ENCODE measurements at places on chromosomes 3 and 15.
A peak's percentile ranks its signal among the peaks of the same experiment; 100 is the strongest.

- no peak for DNase-seq
Observed at GRCh38 chr3:9161811-9162210, 87.6 kb downstream of the SRGAP3 start.

DNA sequence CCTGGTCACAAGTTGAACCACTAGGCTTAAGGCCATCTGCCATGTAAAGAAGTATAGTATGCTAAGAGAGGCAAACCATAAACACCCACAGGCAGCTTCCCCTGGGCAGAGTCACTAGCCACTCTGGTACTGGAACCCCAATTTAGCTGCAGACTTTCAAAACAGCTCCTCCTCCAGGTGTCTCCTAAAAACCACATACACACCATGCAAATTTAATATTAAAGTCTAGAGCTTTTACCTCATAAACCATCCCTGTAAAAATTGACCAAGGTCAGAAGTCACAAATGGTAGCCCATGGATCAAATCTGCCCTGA lies 99.1 kb upstream of the STT3B start:
- no peak for DNase-seq

- DNase-seq = no peak
Observed at GRCh38 chr15:100172356-100173024, 169.3 kb downstream of the ADAMTS17 start.

GRCh38 chr3:188403404-188403803 lies 249.4 kb downstream of the LPP start:
- DNase-seq = no peak

- no peak for DNase-seq
Observed at GRCh38 chr3:131242201-131242600, 139.4 kb upstream of the NUDT16 start.

DNA sequence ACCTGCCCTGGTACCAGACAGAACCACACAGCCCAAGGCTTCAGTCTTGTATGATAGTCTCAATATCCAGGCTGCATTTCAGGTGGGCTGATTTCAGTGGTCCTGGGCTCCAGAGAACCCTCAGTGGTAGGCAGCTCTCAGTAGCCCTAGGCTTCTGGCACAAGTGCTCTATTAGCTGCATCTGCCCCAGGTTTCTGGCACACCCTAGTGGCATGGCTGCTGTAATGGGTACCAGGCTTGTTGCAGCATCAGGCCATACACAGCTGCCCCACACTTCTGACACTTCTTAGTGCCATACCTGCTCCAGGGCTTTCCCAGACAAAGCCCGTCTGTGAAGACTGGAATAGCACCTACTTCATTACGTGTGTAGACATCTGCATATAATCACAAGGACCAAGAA lies 1062.2 kb upstream of the EPHA6 start:
- no peak for DNase-seq

- DNase-seq = no peak
Observed at GRCh38 chr15:63971427-63971805, 74.9 kb downstream of the DAPK2 start.

- DNase-seq = peak; percentile 56
Observed at GRCh38 chr15:98518823-98519561, 129.3 kb upstream of the IGF1R start.

GRCh38 chr3:175608356-175608755 lies 749.2 kb downstream of the NAALADL2 start:
- no peak for DNase-seq

Data from 8988T (cell line).